ENCODE measurements at places on chromosomes 5 and 9. TPM values are rescaled to one million over a fixed set of nuclear protein-coding genes. Genes with fewer than 3 reads are reported as not detected.

GRCh38 chr9:24899463-24899862 lies 353.8 kb upstream of the IZUMO3 start:
- DNase-seq = no peak

- no peak for DNase-seq
These were observed 4.1 kb upstream of the SLC1A1 start for GRCh38 chr9:4486176-4486575.

DNA sequence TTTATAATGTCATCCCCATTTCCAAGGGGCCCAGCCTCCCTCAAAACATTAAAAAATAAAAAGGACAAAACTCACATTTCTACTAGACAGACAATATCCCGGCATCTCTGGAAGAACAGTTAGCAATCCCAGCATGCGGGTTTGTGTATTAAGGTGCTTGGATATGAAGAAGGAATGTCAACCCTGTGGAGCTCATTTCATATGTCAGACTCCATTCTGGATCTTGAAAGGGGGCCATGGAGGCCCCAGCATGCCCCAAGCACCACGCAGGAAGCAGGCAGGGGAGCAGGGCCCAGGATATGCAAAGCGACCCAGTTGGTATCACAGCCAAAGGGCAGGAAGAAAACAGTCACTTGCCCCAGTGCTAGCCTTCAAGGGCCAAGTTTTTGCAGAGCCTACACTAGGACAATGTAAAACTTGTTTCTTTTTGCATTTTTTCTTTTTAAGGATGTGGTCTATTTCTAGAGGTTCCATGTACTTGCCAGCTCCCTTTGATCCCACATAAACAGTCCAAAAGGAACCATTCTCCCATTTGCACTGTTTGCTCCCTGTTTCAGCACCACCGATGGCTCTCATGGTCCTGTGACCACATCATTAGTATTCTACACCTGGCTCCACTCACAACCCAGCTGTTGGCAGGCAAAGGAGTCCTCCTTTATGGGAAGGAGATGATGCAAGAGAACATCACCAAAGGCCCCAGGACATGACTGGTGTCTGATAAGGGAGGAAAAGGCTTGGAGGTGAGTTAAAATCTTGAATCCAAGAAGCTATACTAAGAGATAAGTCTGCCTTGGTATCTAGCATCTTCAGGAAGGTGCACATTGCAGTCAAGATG lies 58.3 kb downstream of the FGF1 start:
- no peak for DNase-seq

DNA sequence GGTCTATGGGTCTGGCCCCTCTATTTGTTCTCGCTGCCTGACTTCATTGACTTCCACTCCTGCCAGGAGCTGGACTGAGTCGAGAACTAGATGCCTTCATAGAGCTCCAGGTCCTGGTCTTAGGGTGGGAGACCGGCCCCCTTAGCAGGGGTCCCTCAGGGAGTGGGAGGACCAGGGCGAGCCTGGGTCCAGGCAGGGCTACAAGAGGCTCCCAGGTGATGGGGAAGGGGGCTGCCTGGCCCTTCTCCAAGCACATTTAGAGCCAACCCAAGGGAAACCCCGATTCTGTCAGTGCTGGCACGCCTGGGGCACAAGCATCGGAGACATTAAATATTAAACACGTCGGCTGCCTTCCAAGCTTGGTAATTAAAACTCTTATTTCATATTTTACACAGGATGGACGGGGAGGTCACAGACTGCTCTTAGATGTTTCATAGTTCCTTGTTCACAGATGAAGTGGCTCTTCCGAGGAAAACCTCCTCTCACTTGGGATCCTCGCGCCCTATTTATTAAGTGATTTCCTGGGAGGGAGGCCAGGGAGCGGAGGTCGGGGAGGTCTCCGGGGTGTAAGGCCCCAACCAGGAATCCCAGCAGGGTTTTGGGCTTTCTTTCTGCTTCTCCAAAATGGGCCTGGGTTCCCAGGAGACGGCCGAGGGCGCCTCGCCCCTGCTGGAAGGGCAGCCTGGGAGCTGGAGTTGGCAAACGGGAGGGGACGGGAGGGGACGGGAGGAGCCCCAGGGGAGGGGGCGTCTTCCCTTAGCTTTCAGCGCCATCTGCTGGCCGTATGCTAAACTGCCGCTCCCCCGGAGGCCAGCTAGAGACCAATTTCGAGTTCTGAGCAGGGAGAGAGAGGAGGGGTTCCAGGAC lies 23.4 kb upstream of the ZBTB43 start:
- peak; percentile 83 for DNase-seq

The SPINK13 gene
- not detected for polyA plus RNA-seq
